ENCODE measurements at places on chromosomes 7 and 10. TPM values are rescaled to one million over a fixed set of nuclear protein-coding genes. Genes with fewer than 3 reads are reported as not detected.

DNA sequence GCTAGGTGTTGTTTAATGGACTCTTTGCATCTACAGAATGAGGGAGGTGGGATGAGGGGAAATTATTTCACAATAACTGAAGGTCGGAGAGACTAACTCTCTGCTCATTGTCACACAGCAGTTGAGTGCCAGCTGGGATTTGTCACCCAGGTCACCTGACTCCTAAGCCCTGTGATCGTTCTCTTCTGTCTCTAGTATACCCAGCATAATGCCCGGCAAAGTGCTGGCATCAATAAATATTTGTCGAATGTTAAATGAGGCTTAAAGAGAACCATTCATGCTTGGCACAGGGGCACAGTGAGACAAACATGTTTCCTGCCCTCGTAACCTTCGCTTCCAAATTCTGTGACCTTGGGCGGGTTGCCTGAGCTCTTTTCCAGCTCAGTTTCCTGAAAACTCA lies 70.8 kb downstream of the TCF7L2 start:
- H3K27ac ChIP-seq = no peak overlapping the region
- H3K4me1 ChIP-seq = peaks cover 8% of the 10 kb centered on the region
- no peak for DNase-seq
- no peaks in the 10 kb centered on the region for H3K27me3 ChIP-seq
- no peak overlapping the region for H3K4me3 ChIP-seq

Gene ZSCAN25
- total RNA-seq = 20.1 TPM

- H3K27me3 ChIP-seq = no peaks in the 10 kb centered on the region
- H3K27ac ChIP-seq = no peak overlapping the region
- no peaks in the 10 kb centered on the region for H3K36me3 ChIP-seq
- H3K4me3 ChIP-seq = no peak overlapping the region
- DNase-seq = no peak
Measured at GRCh38 chr7:156527458-156527890, 113.1 kb upstream of the RNF32 start.

GRCh38 chr10:79930267-79930666 lies 18.6 kb downstream of the SFTPD start:
- H3K27ac ChIP-seq = no peak overlapping the region
- H3K27me3 ChIP-seq = no peaks in the 10 kb centered on the region
- DNase-seq = no peak
- H3K4me1 ChIP-seq = peaks cover 5% of the 10 kb centered on the region
- no peaks in the 10 kb centered on the region for H3K36me3 ChIP-seq
- H3K4me3 ChIP-seq = no peak overlapping the region

Gene PLCE1
- 3.5 TPM for total RNA-seq

DNA sequence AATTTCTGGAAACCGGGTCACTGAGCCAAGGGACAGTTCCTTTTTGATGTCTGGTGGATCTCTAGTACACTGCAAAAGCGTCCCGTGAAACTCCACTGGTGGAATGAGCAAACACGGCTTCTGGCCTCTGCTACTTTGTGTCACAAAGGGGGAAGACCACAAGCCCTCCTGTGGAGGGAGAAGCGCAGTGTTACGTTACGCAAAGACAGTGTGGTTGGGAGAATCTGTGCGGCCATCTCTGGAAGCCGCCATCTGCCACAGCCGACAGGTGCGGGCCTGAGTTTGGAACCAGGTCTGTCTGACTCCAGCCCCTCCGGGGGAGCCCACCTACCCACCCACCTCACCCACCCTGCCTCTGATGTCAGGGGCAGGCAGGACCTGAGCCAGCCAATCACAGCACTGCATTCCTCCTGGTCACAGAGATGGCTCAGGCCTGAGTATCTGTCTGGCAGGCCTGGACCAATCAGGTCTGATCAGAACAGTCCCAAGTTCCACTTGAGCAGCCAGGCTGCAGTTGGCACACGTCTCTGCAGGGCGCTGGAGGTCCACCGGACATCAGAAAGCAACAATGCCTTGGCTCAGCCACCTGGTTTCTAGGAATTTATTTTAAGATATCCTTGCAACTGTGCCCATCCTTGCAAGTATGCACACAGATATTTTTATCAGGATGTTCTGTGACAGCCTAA lies 3.0 kb upstream of the CYP2W1 start:
- H3K27ac ChIP-seq = no peak overlapping the region
- H3K4me1 ChIP-seq = peaks cover 16% of the 10 kb centered on the region
- no peak for DNase-seq
- no peaks in the 10 kb centered on the region for H3K36me3 ChIP-seq
- H3K4me3 ChIP-seq = no peak overlapping the region
- H3K27me3 ChIP-seq = no peaks in the 10 kb centered on the region

Gene OPALIN
- total RNA-seq = 0.17 TPM

GRCh38 chr10:51063659-51064535 lies 10.4 kb upstream of the PRKG1 start:
- DNase-seq = no peak
- H3K27me3 ChIP-seq = no peaks in the 10 kb centered on the region
- no peaks in the 10 kb centered on the region for H3K4me1 ChIP-seq
- no peak overlapping the region for H3K4me3 ChIP-seq

Gene TUBB8
- not detected for total RNA-seq

DNA sequence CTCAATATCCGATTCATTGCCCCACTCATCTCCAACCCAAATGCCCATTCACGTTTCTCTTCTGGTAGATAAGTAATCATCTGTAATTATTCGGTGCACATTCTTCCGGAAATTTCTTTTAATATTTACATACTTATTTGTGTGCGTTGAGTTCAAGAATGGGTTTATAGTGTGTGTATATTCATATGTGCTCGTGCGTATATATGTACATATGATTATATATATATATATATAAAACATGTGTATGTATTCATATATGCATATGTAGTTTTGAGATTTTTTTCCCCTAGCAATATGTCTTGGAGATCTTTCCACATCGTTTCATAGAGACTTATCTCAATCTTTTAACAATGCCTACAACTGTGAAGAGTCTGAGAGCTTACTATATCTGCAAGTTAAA lies 118.2 kb downstream of the MDFIC start:
- H3K4me3 ChIP-seq = no peak overlapping the region
- no peak for DNase-seq
- no peaks in the 10 kb centered on the region for H3K27me3 ChIP-seq

Gene BHLHA15
- total RNA-seq = 24.6 TPM

- no peaks in the 10 kb centered on the region for H3K27me3 ChIP-seq
- no peak overlapping the region for H3K27ac ChIP-seq
- no peaks in the 10 kb centered on the region for H3K36me3 ChIP-seq
- no peak for DNase-seq
Measured at GRCh38 chr10:62866451-62866850, 50.3 kb upstream of the EGR2 start.
